ENCODE measurements at places on chromosomes 13 and 19. TPM values are rescaled to one million over a fixed set of nuclear protein-coding genes. Genes with fewer than 3 reads are reported as not detected.

DNA sequence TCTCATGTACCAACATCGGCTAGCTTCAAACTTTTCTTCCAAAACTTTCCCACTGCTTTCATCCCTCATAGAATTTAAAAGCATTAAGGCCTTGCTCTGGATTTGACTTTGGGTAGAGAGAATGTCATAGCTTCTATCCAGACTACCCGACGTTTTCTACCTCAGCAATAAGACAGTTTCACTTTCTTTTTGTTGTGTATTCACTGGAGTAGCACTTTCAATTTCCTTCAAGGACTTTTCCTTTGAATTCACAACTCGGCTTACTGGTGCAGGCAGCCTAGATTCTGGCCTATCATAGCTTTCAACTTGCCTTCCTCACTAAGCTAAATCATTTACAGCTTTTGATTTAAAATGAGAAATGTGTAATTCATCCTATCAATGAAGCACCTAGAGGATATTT lies 420.4 kb upstream of the GPC6 start:
- no peak for DNase-seq

GRCh38 chr13:42039946-42040729 lies 8.3 kb upstream of the DGKH start:
- peak; percentile 93 for DNase-seq

CATSPERD gene
- total RNA-seq, result not detected

CEACAM4 gene
- total RNA-seq, result 0.25 TPM

SPRY2 gene
- 11.3 TPM for total RNA-seq

FOXA3 gene
- total RNA-seq, result 31.6 TPM

Data from left lobe of liver (tissue), 2 donors.